ENCODE measurements at places on chromosomes 1 and 21.

DNA sequence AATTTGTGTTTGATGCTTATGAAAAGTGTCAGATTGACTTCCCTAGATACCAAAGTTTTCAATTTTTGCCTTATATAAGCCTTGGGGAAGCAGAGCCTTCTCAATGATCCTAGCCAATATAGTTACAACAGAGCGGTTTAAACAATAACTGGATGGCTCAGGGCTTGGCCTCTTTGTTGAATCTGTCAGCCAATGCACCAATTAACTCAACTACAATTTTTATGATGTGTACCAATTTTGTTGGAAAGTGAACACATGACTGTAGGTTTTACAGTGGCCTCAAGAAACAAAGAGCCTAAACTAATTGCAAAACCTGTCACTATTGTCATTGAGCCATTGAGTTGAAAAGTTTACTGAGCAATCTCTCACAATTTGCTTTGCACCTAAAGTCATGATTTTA lies 71.6 kb upstream of the RGS18 start:
- DNase-seq, result no peak

DNA sequence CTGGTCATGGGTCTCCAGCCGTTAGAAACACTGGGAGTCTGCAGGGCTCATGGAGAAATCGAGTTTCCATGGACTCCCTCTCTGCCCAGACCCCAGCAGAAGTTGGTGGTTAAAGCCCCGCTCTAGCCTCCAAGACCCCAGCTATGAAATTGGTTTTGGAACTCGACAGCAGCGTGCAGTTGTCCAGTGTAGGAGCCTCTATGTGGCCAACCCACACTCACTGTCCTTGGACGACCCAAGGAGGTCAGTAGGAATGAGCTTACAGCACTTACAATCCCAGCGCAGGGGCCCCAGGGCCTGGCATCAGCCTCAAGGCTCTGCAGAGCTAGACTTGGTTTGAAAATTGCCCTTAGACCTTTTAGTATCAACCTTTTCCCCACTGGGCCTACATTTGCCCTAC lies 3.2 kb upstream of the PRDM16 start:
- DNase-seq, result no peak

GRCh38 chr21:26099610-26100219 lies 70.9 kb downstream of the APP start:
- DNase-seq, result no peak

- no peak for DNase-seq
Observed at GRCh38 chr1:198970916-198971315, 332.1 kb downstream of the PTPRC start.

GRCh38 chr1:209249785-209250440 lies 333.6 kb upstream of the CAMK1G start:
- DNase-seq, result no peak

GRCh38 chr1:59803458-59804038 lies 11.2 kb upstream of the HOOK1 start:
- no peak for DNase-seq

DNA sequence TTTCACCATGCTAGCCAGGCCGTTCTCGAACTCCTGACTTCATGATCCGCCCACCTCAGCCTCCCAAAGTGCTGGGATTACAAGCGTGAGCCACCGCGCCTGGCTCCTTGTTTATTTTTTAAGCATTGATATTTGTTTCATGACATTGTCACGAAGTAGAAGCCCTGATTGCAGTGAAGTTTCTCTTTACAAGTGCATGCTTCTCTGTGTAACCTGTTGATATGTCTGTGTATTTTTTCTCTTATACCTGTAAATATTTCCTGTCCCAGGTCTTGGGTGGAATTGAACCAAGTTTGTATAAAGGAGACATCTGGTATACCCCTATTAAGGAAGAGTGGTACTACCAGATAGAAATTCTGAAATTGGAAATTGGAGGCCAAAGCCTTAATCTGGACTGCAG lies 73.5 kb upstream of the FAM3B start:
- no peak for DNase-seq
